ENCODE measurements at places on chromosomes 2 and 18.

DNA sequence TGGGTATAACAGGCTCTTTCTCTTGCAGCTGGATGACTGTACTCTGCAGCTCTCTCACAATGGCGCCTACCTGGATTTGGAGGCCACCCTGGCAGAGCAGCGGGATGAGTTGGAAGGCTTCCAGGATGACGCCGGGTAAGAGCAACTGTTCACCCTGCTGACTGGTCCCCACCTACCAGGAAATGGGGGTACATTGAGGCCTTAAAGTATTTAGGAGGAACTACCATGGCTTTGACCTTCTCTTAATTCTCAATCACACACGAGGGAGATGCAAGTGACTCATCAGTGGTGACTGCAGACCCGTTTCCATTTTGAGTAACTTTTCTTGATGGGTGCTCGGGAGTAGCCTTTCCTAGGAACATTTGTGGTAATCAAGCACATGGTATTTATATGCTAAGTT, 58.0 kb downstream of the FHOD3 start:
- no peak for DNase-seq

DNA sequence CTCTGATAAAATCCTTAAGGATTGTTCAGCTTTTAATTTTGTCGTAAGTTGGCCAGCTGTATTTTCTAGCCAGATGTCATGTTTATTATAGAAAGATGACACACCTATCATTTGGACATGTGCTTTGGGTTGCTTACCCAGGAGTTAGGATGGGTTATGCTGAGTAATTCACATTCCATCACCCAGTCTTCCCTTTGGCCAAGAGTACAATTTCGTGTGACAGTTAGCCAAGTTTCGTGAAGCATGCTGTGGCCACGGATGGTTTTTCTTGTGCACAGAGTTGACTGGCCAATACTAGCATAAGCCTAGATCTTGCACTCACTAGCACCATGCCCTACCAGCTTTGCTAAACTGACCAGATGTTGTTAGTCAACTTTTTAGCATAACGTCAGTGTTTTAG, 5.8 kb downstream of the MAPRE3 start:
- DNase-seq = no peak

- DNase-seq = no peak
Measured at GRCh38 chr18:23716516-23716915, 27.3 kb downstream of the LAMA3 start.

DNA sequence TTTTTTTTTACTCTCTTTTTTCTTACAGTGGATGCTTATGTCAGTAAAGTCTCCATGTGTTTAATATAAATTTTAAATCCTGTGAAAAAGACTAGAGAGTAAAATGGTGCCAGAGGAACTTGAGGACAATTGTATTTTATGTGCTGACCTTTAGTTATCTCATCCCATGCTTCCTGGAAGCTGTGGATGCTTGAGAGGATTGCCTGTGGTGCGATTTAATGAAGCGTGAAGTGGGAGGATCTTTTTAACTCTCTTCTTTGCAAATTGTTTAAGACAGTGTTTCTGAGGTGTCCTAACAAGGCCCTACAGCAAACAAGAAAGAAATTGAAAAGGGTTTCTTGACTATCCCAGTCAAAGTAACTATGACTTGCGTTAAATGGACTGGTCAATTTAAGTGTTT, 84.2 kb downstream of the DTNA start:
- no peak for DNase-seq

DNA sequence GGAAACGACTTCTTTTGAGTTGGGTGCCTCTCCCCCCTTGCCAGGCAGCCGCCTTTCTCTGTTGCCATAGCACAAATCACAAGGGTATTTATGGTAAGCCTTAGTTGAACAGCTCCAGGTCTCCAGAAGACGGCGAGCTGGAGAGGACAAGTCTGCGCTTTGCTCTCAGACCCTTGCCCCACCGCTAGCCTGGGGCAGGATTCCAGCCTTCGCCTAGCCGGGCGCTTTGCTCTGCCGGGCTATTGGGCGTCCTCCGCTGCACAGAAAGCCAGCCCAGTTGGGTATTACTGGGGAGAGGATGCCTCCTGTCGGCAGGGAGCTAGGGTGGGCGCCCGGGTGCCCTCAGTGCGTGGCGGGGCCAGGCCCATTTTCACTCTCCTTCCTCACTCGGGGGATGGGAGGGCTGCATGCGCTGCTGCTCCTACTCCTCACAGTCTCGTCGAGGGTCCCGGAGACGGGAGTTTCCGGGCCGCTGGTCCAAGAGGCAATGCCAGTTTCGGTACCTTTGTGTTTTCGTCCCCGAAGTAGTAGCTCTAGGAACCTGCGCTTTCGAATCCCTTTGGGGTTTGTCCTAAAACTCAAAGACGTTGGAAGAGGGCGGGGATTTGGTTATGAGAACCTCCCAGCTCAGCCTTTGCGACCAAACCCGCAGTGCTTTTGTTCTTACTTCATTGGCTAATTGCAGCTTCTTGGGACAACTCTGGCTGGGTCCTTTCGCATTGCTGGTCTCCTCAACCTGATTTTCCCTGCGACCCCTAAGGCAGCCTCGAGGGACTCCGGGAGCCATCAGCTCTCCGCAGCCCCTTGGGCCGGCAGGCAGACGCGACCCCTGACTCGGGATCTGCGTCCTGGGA, 3.6 kb upstream of the DLX2 start:
- no peak for DNase-seq

- no peak for DNase-seq
Measured at GRCh38 chr2:79860228-79861058, 347.6 kb downstream of the CTNNA2 start.

GRCh38 chr2:96529376-96530143, 7.0 kb upstream of the ARID5A start:
- no peak for DNase-seq

Measured in C1 segment of cervical spinal cord (tissue), 14 donors.